ENCODE measurements at places on chromosomes 4 and X.

DNA sequence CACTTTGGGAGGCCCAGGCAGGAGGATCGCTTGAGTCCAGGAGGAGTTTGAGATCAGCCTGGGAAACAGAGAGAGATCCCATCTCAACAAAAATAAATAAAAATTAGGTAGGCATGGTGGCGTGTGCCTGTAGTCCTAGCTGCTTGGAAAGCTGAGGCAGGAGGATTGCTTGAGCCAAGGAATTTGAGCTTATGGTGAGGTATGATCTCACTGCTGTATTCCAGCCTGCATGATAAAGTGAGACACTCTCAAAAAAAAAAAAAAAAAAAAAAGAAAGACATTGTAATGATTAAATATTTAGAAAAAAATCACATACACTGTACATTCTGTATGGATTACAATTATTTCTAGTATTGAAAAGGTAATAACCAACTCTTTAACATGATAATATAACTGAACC, 87.1 kb downstream of the SLIT2 start:
- DNase-seq, result no peak

DNA sequence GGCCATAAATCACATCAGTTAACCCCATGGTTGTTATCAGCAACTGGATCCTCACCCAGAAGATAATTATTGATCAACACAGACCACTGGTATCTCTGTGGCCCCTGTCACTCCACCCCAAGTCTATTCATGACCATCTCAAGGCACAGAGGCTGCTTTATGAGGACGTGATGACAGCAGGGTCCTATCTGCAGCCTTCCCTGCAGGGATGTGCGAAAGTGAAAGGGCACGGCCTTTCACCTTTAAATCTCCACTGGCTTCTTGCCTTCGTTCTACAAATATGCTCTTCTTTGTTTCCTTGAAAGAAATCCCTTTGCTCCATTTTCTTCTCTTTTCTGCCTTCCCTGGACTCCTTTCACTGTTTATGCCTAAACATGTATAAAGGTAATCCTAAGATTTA, 170.6 kb upstream of the EDNRA start:
- no peak for DNase-seq

GRCh38 chrX:40248822-40249221, 151.1 kb upstream of the BCOR start:
- DNase-seq, result no peak

DNA sequence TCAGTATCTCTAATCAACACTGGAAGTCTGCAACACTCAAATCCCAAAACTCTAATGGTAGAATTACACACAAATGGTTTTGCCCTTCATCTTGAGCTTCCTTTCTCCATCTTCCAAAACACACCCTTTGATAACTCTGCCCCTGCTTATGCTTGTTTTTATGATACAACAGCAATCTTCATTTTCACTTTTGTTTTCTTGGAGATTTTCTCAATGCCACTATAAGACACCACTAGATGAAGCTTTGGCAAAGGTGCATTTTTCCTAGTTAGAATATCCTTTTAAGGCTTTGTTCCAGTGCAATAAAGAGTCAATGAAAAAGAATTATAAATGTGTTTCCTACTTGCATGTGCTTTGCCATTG, 472.4 kb upstream of the NWD2 start:
- DNase-seq, result no peak

DNA sequence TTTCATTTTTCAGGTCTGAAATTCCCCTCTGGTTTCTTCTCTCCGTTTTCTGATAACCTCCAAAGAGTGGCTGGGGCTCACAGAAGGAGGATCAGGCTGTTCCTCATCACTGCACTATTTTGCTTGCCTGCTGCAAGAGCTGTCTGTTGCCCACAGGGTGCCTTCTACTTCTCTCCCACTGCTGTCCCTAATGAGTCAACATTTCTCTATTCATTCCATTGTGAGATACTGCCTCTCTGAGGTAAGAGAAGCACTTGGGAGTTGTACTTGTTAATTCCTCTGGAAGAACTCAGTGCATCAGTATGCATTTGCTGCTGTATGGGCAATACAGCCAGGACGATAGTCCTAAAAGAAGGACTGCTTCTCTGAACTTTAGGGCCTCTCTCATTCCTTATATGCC, 34.8 kb downstream of the CT47B1 start:
- DNase-seq, result no peak

DNA sequence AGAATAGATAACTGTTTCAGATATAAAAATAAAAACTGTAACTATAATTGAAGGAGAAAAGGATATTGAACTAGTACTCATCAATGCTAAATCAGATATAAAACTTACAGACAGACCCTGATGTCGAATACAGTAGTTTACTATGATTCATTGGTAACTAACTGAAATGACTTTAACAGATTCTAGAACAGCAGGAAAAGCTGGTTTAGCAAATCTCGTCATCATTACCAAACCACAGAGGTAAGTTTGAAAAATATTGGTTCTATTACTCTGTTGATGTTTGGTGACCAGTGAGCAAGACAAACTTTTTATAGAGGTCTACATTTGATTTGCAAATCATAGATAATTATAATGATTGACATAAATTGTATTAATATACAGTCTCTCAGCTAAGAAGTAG, 551.4 kb upstream of the ADGRL3 start:
- DNase-seq, result no peak

DNA sequence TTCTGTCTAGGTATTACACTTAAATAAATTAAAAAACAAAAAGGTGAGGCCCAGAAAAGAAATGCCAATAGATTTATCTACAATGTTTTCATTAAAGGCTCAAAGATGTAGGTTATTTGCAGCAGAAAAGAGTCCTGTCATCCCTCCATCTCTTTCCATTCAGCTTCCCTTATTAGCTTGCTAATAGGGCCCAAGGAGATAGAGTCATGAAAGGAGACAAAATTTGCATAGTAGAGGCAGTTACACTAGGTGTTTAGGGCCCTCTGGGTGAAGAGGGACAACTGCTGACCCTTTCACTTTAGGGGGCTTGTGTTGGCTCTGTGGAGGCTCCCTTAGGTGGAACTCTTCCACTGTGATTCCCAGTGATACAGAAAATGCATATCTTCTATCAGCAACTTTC, 58.4 kb upstream of the TACR3 start:
- no peak for DNase-seq
